T-helper 2 cell treated with Interferon-gamma antibody and Interleukin-4, amounts not matched to agents 100 ng/mL and 5 ng/mL, for 36 hours (primary cell): ENCODE measurements at places on chromosomes 6 and 20. TPM values are rescaled to one million over a fixed set of nuclear protein-coding genes. Genes with fewer than 3 reads are reported as not detected.

Gene PRRT1
- not detected in 2 replicates for total RNA-seq

Gene SLC35B3
- 11.0 and 12.4 TPM in 2 replicates for total RNA-seq

Gene TMEM74B
- 0.09 TPM in 1 of 2 replicates, not detected in the other for total RNA-seq

Gene PPP1R14C
- total RNA-seq, result 0.27 TPM in 1 of 2 replicates, not detected in the other

Gene STXBP5
- total RNA-seq, result 19.6 and 22.5 TPM in 2 replicates

Gene AGER
- total RNA-seq, result 30.6 and 31.6 TPM in 2 replicates

Gene CTAGE9
- not detected in 2 replicates for total RNA-seq

Gene ME1
- not detected in 2 replicates for total RNA-seq

Gene FBXO9
- 69.0 and 73.5 TPM in 2 replicates for total RNA-seq

Gene SLC16A10
- 1.3 and 2.2 TPM in 2 replicates for total RNA-seq
